Activated CD4-positive, alpha-beta memory T cell treated with anti-CD3 and anti-CD28 coated beads for 36 hours (primary cell): ENCODE measurements at places on chromosomes 5 and 9. TPM values are rescaled to one million over a fixed set of nuclear protein-coding genes. Genes with fewer than 3 reads are reported as not detected.

- no peak for DNase-seq
Measured at GRCh38 chr9:131559421-131560000, 14.2 kb downstream of the PRRT1B start.

DNA sequence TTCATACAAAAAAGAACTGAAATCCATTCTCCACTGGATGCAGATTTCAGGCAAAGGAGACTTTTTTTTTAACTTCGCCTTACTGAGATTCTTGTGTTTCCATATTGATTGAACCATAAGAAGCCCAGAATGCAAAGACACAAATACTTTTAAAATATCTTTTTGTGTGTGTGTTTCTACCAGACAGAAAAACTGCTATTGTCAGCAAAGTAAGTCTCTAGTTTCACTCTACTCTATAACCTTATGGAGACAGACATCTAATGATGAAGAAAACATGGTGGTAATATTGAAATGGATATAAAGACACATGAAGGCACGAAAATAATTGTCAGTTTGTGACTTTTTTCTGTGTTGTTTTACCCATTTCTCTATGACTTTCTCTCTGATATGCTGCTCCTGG lies 260.3 kb upstream of the RORB start:
- no peak for DNase-seq

DNA sequence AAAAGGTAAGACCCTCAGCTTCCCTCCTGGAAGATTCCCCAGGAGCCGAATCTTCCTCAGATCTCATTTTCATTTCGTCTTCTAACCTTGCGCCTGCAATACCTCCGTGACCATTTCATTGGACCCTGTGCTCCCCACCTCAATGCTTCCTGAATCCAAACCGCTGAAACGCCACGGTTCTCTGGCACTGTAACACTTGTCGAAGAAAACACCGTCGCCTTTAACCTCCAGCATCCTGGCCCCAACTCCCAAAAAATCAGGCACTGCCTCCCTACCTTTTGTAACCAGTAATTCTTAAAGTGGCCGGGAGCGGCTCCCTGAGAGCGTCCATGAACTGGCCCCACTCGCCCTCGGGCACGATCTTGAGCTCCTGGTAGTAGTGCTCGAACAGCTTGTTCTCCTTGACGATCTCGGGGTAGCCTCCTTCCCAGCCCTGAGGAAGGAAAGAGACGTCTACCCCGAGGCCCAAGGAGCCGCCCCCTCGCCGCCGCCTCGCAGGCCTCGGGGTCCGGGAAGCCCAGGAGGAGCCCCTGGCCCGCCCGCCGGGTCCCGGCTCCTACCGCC lies 438 bp downstream of the NSUN2 start:
- DNase-seq, result no peak

Gene SMIM33
- 1.5 TPM for total RNA-seq

DNA sequence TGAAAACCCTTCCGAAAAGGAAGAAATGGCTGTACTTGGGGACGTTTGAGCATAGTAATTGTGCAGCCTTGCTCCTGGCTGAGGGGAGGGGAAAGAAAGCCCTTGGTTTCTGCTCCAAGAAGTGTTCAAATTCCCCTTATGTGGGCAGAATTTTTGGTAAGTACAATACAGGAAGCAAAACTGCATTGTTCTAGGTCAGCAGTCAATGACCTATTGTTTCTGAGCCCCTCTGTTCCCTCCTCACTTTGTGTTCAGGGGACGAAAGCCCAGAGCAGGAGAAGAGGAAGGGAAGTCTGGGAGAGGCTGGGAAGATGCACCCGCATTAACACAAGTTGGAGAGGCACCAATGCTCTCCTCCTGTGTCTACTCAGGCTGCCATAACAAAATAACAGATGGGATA lies 11.9 kb downstream of the BASP1 start:
- no peak for DNase-seq

DNA sequence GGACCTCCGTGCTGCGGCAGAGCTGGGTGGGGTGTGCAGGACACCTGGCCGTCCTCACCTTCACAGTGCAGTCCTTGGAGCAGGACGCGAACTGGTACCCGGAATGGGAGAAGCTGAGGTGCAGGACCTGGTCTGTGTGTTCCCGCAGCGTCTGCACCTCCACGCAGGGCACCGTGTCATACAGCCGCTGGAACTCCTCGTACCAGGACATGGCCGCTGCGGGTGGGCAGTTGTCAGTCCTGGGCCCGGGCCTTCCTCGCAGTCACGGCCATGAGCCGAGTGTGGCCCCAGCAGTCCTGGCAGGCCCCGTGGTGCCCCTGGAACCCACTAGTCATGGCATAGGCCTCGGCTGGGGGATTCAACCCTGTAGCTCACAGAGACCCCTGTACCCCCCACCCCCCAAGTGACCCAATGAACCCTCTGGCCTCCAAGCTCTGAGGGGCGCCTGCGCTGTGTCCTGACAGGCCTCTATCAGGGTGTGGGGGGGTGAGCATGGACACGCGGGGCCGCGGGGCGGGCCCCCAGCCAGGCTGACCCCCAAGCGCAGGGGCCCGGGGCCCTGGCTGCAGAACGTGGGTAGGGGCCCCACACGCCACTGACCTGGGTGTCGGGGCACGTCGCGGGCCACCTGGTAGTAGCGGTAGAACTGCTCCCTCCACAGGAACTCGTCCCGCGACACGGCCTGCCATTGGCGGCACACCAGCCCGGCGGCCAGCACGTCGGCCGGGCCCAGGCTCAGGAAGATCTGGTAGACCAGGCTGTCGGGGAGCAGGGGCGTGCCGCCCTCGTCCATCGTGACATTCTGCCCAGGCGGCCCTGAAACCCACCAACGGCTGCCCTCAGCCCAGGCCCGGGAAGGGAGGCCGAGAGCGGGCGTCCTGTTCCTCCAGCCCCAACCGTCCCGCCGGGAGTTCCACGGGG lies 987 bp downstream of the FBXW5 start:
- peak; percentile 56 for DNase-seq

GRCh38 chr9:79471580-79472543 lies 99.9 kb upstream of the TLE4 start:
- peak; percentile 12 for DNase-seq

- DNase-seq, result no peak
Measured at GRCh38 chr9:89621676-89622075, 16.9 kb downstream of the GADD45G start.

DNA sequence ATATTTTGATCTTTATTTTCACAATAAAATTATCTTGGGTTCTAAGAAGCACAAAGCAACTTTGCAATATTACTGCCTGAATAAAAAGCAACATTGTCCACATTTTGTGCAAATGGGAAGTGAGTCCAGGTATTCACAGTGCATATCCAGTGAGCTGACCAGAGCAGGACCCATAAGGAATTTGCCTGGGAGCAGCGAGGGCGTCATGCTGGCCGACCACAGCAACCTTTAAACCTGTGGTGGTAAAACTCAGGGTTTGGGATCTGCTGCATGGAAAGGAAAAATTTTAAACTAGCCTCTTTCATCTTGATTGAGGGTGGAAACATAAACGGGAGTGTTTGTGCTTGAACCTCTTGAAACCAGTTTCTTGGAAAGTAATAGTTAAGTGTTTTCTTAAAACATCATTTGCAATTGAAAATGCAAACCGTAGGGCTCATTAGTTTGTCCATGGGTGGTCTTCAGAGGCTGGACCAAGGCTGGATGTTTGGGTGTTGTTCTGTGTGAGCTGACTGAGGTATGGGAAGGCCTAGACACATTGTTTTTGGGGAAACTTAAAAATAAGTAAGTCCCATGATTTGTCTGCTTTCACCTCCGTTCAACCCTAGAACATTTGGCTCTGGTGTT lies 85.0 kb upstream of the ANKH start:
- no peak for DNase-seq

Gene PCSK1
- total RNA-seq, result not detected

GRCh38 chr9:16064771-16065170 lies 511.9 kb downstream of the CCDC171 start:
- no peak for DNase-seq

GRCh38 chr5:141814064-141814964 lies 63.9 kb downstream of the PCDH1 start:
- DNase-seq, result peak; percentile 72

DNA sequence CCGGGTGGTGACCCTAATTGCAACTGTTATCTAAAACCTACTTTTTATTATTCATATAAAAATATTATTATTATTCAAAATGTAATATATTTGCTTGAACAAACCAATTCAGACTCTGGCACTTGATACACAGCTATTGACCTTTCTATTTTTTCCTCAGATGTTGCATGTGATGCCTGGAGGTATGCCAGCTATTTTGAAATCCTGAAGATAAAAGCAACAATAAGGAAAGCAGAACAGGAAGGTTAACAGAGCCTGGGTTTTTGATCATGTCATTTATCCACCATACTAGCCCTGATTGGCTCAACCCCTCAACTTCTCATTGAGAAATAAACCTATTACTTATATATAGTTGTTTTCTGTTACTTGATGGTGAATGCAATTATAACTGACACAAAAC lies 340.9 kb upstream of the KIF2A start:
- no peak for DNase-seq

GRCh38 chr9:114316605-114317230 lies 6.2 kb upstream of the ORM1 start:
- peak; percentile 2 for DNase-seq

DNA sequence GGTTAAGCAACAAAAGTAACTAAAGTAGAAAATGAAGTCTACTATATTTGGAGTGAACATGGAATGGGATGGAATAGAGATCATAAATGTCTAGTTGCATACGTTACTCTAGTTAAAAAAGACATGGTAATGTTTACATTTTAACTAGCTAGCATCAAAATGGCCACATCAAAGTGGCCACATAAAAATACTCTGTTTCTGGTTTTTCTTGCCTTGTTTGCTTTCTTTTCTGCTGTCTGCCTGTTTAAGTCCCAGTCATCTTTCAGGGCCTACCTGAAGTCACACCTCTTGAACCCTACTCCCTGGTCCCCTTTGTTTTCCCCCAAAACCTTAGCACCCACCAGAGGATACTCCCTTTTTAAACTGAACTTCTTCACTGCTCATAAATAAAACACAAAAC lies 6.4 kb upstream of the KIF2A start:
- DNase-seq, result no peak

Gene DND1
- total RNA-seq, result 2.5 TPM

GRCh38 chr5:74352256-74352655 lies 288.3 kb downstream of the ENC1 start:
- DNase-seq, result no peak

- no peak for DNase-seq
Measured at GRCh38 chr9:127838375-127839078, 15.9 kb downstream of the ENG start.

GRCh38 chr5:156121234-156121633 lies 205.7 kb upstream of the SGCD start:
- no peak for DNase-seq

Gene WNT8A
- not detected for total RNA-seq

GRCh38 chr5:59813761-59814536 lies 79.6 kb downstream of the PDE4D start:
- no peak for DNase-seq

Gene APC
- 20.1 TPM for total RNA-seq

- no peak for DNase-seq
Measured at GRCh38 chr5:33843579-33843978, 48.2 kb downstream of the ADAMTS12 start.

GRCh38 chr5:53073348-53073747 lies 36.2 kb downstream of the MOCS2 start:
- no peak for DNase-seq

Gene DRD1
- not detected for total RNA-seq

Gene PIP5KL1
- total RNA-seq, result 2.9 TPM

Gene TTF1
- total RNA-seq, result 33.7 TPM

- no peak for DNase-seq
Measured at GRCh38 chr5:74037321-74037720, 411.3 kb downstream of the ARHGEF28 start.

DNA sequence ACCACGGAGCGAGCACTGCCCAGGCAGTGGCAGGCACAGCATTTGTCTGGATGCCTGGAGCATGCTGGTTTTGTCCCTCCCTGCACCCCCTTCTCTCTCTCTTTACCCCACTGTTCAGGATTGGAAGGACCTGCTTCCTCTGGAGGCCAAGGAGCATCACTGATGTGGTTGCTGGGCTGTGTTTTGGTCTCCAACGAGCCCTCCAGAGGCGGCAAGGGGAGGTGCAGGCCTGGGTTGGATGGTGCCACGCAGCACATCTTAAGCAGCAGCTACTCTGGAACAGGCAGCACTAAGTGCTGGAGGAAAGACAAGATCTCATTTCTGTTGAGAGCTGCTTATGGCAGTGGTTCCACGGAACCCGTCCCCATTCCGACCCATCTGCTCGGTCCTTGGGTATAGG lies 139.6 kb downstream of the CMYA5 start:
- DNase-seq, result no peak

DNA sequence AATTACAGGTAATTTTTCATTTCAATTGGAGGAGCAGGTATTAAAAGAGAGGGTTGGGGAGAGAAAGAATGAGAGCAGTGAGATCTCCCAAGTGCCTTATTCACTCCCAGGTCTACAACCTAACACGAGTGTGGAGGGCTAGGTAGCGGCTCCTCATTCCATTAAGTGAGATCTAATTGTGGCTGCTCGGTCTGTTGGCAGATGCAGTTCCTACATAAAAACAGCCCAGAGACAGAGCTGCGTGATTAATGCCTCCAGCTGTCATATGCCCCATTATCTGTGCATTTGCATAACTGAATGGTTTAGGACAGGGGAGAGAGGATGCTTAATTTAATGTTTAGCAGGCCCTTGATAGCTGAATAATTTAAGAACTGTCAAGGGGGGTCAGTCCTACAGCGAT lies 100.5 kb downstream of the PSAT1 start:
- no peak for DNase-seq

- no peak for DNase-seq
Measured at GRCh38 chr9:35771534-35771933, 17.5 kb upstream of the MSMP start.

GRCh38 chr5:62779010-62779422 lies 200.4 kb downstream of the LRRC70 start:
- DNase-seq, result no peak

Gene GABRA1
- total RNA-seq, result not detected

Gene TRIM23
- total RNA-seq, result 5.6 TPM

- no peak for DNase-seq
Measured at GRCh38 chr5:39076757-39077728, 2.8 kb upstream of the RICTOR start.

Gene S100Z
- total RNA-seq, result 1.8 TPM
